ENCODE measurements at places on chromosomes 1 and 21.
A peak's percentile ranks its signal among the peaks of the same experiment; 100 is the strongest.

GRCh38 chr1:156706657-156707416 lies 1.5 kb upstream of the CRABP2 start:
- no peak for DNase-seq

GRCh38 chr1:167666416-167666815 lies 36.4 kb downstream of the RCSD1 start:
- DNase-seq: no peak

DNA sequence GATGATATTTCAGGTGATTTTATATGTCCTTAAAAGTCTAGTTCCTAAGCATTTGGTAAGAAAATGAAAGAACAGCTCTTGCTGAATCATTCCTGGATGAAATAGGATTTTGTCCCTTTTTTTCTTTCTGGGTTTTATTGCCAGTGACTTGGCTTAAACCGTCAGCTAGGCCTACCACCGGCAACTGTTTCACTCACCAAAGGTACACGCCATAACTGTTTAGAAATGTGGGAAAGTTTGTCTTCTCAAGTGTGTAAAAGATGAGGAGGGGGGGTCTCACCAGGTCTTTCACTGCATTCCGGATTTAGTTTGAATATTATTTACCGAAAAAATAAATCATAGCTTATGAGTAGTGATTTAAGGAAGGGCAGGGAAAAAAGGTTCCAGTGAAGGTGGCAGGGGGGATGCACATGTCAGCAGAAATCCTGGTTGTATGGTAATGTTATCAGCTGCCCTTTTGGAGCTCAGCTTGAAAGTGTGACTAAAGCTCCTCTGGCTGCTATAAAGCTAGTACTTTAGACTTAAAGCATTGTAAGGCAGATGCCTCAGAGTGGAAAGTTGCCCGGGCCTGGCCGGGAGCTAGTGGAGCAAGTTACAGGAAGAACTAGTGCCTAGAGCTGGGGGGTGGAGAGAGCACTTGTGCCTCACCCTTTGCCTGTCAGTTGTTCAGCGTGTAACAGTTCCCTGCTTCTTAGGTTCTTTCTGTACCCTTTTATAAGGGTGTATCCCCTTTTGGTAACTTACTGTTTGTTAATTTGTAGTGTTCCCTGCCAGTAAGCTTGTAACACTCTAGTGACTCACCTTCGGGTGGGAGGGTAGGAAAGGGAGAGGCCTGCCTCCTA lies 3.1 kb downstream of the ATP1A1 start:
- DNase-seq: no peak

GRCh38 chr1:178311164-178311563 lies 185.6 kb downstream of the CLEC20A start:
- DNase-seq: no peak

DNA sequence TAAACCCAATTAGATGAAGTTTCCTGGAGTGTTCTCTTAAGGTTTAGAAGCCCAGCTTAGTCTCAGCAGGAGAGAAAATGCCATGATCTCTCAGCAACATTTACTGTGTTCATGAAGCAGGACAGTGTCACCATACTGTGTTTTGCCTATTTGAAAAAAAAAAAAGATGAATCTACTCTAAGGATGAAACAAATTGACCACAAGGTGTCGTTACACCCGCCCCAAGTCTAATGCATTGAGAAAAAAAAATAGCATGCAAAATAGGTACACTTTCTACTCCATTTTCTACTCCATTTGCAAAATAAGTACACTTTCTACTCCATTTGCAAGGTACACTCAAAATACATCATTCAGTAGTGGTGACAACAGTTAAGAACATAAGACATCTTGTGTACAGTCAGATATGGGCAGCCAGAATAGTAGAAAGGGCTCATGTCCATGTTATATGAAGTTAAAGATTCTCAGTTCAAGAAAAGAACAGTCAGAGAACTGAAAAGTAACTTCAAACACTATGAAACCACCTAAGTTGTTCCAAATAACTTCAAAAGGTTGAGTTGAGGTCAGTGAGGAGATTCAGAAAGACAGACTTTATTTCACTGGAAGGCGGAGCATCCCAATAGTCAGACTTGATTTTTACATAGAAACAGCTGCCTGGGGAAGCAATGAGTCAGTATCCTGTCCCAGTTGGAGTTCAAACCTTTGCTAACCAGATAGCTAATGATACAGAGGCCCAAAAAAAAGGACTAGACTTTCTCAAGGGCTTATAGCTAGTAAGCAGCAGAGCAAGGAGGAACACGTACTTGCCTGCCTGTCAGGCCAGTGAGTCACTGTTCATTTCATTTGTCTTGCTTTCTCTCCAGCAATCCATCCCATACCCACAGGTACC lies 13.3 kb downstream of the PLPPR5 start:
- DNase-seq: no peak

DNA sequence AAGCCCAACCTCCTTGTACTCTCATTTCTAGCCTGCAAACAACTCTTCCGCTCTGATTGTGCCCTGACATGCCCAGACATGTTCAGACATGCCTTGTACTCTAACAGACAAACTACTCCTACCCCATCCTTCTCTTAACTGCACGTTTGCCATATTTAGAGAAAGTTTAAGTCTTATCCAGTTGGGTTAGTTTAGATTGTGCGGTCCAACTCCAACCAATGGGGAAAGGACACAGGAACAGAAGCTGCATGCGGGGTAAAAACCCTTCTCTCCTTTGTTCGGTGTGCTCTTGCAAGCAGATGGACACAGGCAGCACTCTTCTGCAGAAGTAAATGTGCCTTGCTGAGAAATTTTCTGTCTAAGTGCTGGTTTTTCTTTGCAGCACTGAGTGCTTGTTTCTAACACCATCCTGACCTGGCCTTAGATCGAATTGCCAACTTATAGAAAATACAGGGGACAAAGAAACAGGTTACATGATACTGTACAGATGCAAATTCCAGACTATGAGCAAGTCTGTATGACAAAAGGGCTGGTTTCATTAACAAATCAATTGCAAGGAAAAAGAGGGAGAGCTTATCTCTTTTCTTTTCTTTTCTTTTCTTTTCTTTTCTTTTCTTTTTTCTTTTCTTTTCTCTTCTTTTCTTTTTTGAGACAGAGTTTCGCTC lies 35.8 kb upstream of the IFNGR2 start:
- no peak for DNase-seq

GRCh38 chr1:68812333-68812732 lies 315.5 kb upstream of the DEPDC1 start:
- no peak for DNase-seq

GRCh38 chr1:182374101-182374834 lies 17.3 kb downstream of the GLUL start:
- no peak for DNase-seq

DNA sequence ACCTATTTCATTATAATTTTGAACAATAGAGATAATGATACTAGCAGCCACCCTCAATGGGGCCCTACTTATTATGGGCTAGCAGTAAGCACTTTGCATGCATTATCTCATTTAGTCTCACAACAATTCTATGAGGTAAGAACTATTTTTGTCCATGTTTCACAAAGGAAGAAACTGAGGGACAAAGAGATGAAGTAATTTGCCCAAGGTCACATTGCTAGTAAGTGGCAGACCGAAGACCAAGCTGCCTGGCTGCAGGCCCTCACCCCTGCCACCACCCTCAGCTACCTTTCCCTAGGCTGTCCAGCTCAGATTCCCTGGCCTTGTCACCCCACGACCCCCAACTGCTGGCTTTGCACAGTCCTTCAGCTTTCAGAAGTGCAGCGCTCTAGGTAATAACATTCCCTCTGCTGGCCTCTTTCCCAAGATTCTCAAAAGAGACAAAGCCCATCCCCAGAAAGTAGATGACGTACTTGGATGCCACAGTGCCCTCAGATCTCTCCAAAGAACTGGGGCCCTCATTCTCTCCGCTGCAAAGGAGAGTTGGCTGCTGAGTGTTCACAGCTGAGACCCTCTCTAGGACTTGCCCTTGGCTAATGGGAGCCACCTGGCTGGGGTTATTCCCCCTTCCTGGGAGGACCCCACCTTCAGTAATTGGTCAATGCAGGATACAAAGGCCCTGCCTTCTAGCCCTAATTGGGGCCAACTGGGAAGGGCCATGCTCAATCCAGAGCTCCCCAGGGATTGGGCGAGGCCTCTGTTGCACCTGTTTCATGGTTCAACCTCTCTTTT lies 39.5 kb downstream of the IRF2BP2 start:
- DNase-seq: no peak

DNA sequence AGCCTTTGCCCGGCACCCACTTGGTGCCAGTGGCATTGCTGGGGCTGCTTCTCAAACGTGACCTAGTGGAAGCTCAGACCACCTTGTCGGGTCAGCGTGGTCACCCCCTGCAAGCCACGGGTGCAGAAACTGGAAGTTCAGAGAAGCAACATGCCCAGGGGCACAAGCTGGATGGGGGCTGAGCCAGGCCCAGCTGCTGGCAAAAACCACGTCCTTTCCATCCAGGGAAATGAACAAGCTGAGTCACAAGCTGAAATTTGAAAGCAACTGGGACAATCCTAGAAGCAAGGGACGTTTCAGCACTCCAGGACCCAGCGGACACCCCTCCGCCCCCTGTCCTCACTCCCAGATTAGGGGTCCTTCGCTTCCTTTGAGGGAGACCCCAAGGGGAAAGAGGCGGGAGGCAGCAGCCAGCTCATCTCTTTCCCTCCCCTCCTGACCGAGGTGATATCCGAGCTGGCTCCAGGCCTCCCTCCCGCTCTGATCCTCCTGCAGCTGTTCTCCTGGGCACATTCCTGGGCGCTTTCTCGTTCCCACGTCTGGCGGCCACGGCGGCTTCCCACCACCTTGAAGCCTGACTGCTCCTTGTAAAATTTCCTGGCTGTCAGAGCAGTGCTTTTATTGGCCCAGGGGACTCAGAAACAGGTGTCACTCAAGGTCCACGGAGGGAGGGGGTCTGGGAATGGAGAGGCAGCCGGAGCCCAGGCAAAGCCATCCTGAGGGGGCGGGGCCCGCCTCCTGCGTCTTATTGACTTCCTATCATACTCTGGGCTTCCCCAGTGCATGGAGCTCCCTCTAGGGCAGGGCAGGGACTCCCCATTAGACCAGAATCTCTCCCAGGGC lies 62.8 kb downstream of the PAX7 start:
- DNase-seq: no peak

DNA sequence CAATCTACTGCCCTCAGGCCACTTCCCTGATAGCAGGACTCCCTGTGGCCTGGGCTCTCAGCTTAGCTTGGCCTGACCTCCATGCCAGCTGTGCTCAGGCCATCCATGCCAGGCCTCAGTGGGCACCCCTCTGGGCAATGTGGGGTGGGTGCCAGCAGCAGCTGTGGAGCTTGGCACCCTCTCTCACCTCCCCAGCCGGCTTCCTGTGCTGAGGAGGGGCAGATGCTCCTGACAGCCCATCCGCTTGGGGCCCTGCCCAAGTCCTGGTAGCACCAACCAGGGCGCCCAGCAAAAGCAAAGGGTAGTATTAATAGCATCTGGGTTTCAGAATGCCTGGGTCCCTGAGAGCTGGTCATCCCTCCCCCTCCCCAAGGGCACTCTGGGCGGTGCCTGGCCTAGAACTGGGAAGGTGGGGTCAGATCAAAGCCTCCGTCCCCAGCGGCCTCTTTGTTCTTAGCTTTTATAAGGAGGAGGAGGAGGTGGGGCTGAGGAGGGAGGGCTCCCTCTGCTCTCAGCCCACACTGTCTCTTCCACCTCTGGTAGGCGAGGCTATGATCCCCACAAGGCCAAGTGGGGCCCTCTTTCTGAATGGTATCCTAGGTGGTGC lies 6.1 kb downstream of the EFNA4 start:
- peak; percentile 7 for DNase-seq

GRCh38 chr1:157993918-157994605 lies 617 bp downstream of the KIRREL1 start:
- no peak for DNase-seq

DNA sequence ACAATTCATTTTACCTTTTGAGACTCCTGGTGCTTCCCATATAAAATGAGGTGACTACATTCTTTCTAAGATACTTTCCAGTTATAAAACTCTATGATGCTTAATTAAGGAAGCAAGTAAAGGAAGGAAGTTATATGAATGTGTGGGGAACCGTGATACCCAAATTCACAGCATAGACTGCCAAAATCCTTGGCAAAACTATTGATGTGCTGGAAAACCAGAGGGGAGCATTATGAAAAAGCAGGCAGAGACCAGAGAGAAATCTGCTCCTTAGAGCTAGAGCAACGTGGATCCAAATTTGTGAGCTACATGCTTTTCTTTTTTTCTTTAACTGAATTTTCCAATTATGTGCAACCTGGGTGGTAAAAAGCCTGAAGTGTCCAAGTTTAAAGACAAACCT lies 201.4 kb upstream of the USP25 start:
- DNase-seq: no peak

DNA sequence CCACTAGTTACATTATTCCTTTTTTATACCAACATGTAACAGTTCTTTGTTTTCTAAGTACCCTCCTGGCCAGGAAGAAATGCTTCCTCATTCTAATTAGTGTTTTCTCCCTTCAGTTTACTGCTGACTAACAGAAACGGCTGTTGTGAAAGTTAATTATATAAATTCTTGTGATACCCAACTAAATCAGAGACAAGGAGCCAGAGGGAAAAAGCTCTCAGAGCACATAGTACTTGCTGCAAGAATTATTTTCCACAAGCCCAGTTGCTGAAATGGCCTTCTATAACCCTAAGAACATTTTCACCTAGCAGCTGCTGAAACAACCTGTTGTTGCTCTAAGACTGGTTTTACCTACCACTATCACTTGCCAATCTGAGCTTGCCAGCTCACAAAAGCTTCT lies 82.4 kb downstream of the FAF1 start:
- no peak for DNase-seq

GRCh38 chr1:55702064-55702463 lies 486.9 kb upstream of the USP24 start:
- peak; percentile 33 for DNase-seq

GRCh38 chr1:38068220-38068979 lies 21.8 kb upstream of the POU3F1 start:
- DNase-seq: no peak

DNA sequence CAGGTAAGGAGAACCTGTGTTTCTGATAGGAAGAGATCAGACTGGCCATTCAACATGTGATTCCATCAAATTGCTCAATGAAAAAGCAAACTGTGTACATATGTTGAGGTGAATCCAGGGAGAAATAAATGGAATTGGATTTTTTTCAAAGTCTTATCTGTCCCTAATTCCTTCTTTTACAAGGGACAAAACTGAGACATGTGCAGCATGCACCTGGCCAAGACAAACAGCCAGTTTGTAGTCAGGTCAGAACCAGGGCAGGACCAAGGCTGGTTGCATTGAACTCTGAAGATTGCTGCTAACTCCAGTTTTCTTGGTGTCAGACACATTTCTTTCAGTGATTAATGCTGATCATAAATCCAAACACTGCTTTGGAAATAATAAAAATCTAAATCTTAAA lies 69.6 kb upstream of the CCDC190 start:
- no peak for DNase-seq

DNA sequence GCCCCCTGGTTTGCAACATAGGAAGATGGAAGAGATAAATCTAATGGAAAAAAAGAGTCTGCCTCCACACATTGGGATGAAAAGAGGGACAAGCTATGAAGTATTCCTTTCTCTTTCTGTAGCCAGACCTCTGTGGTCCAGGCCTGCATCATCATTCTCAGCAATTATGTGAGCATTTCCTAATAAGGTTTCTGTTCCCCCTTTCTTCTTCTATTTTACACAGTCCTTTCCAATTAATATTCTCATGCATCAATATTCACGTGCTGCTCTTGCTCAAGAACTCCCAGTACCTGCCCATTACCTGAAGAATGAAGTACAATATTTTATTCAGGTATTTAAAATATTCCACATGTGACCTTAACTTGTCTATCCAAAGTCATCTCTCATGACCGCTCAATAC lies 8.2 kb upstream of the SLC30A1 start:
- DNase-seq: no peak

- DNase-seq: peak; percentile 14
These were observed 25.5 kb downstream of the CAPN9 start for GRCh38 chr1:230772457-230773395.

- no peak for DNase-seq
These were observed 732.4 kb downstream of the MATN1 start for GRCh38 chr1:29991025-29991424.

GRCh38 chr1:206739411-206740076 lies 31.0 kb upstream of the IL19 start:
- DNase-seq: no peak

All from hematopoietic multipotent progenitor cell treated with erythropoietin and hydrocortisone succinate and interleukin-3 and kit ligand, for 8 days (in vitro differentiated cells).